HCT116 (cell line): ENCODE measurements at places on chromosomes 5 and 9. TPM values are rescaled to one million over a fixed set of nuclear protein-coding genes. Genes with fewer than 3 reads are reported as not detected.

Gene PCDHGA8
- not detected for total RNA-seq

Gene FAM221B
- total RNA-seq, result not detected

GRCh38 chr9:116504893-116505480, 182.1 kb upstream of the TRIM32 start:
- DNase-seq, result no peak

- DNase-seq, result no peak
Observed at GRCh38 chr5:35852084-35852734, 4.5 kb upstream of the IL7R start.
